ENCODE measurements at places on chromosomes 5 and 9. TPM values are rescaled to one million over a fixed set of nuclear protein-coding genes. Genes with fewer than 3 reads are reported as not detected.

The LOX gene
- 1.4 TPM for total RNA-seq

The CNTLN gene
- total RNA-seq: 4.3 TPM

The UNC5A gene
- total RNA-seq: 0.90 TPM

The CA9 gene
- total RNA-seq: 6.0 TPM

The ANKRD31 gene
- 0.06 TPM for total RNA-seq

The ITGA2 gene
- total RNA-seq: 10.3 TPM
